ENCODE measurements at places on chromosomes 6 and 20.

- no peak for DNase-seq
Measured at GRCh38 chr6:130152908-130153510, 69.7 kb downstream of the SAMD3 start.

GRCh38 chr6:42598300-42598699 lies 34.5 kb downstream of the UBR2 start:
- DNase-seq, result no peak

- no peak for DNase-seq
Measured at GRCh38 chr6:100879317-100879716, 1.8 kb downstream of the ASCC3 start.

GRCh38 chr6:84606860-84607259 lies 157.5 kb downstream of the TBX18 start:
- DNase-seq, result no peak

DNA sequence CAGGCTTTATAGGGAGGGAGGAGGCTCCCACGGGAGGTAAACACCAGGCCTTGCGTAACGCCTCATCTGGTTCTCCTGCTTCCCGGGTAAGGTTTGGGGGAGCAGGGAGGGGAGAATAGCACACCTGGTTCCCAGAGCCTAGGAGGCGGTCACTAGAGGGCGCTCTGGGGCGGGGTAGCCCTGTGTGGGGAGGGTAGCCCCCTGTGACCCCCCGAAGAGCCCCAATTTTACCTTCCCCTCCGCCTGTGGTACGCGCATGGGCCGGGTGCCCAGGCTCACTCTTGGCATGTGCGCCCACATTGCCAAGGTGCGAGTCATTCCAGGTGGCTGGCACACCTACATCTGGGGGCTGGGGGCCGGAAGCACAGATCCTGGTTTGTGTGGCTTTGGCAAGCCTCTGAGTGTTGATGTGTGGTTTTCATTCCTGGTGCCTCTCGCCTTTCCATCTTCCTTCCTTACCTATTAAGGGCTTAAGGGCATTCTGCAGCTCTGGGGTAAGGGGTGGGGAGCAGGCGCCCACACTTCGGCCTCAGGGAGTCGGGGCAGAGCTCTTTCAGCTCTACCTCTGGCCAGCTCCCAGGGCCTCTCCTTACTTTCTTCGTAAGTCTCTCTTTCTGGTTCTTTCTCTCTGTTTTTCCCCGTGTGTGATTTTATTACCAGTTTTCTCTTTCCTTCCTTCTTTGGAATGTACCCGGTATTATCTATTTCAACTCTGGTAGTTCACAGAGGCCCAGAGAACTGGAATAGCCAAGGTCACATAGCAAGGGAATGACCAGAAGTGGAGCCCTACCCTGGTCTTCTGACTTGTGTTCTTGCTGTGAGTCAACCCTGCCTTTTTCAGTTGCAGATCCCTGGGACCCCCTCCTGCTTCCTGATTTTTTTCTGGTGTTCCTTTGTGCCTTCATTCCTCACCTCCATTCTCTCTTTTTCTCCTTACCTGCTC lies 492 bp upstream of the RNF39 start:
- no peak for DNase-seq

GRCh38 chr20:48196001-48196400 lies 410.7 kb upstream of the SULF2 start:
- no peak for DNase-seq

Measured in activated CD8-positive, alpha-beta memory T cell treated with anti-CD3 and anti-CD28 coated beads for 4 hours (primary cell).